ENCODE measurements at places on chromosomes 5 and 9.

GRCh38 chr5:176732306-176732705, 78.1 kb upstream of the UNC5A start:
- DNase-seq: no peak

- DNase-seq: no peak
Measured at GRCh38 chr5:54820346-54821134, 164.9 kb downstream of the ESM1 start.

GRCh38 chr9:1366276-1366675, 316.1 kb downstream of the DMRT2 start:
- DNase-seq: peak; percentile 43

GRCh38 chr5:1448511-1449011, 3.3 kb upstream of the SLC6A3 start:
- DNase-seq: no peak

DNA sequence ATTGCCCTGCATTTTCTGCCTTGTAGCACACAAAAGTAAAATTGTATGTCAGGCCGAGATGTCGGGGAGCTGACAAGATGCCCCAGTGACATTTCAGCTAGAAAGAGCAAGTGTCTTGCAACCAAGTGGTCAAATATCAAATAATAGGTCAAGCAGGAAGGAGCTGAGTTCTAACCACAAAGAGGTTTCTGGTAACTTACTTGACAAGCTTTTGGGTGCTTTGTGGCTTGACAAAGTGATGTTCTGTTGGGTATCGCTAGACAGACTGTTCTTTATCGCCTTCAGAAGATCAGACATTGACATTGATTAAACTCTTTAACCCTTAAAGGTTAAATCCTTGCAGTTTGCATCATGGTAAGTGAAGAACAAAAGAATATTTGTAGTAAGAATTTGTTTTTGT, 419.9 kb downstream of the CCDC171 start:
- DNase-seq: no peak

- DNase-seq: no peak
Measured at GRCh38 chr9:131530546-131530919, 530 bp downstream of the UCK1 start.

- no peak for DNase-seq
Measured at GRCh38 chr5:172447646-172448365, 6.5 kb downstream of the SH3PXD2B start.
